ENCODE measurements at places on chromosomes 6 and 20. TPM values are rescaled to one million over a fixed set of nuclear protein-coding genes. Genes with fewer than 3 reads are reported as not detected.

The CYP21A2 gene
- not detected for total RNA-seq

The SLC24A3 gene
- not detected for total RNA-seq

The TBXT gene
- total RNA-seq, result not detected

The ADAT2 gene
- 10.6 TPM for total RNA-seq

The LY6G6D gene
- not detected for total RNA-seq

The TMEM244 gene
- total RNA-seq, result 2.7 TPM

The TMC2 gene
- not detected for total RNA-seq

The OR2B2 gene
- total RNA-seq, result not detected

The SYNE1 gene
- total RNA-seq, result 8.7 TPM

The TFAP2C gene
- total RNA-seq, result 7.7 TPM

The PDYN gene
- total RNA-seq, result not detected

The GPX5 gene
- total RNA-seq, result not detected

All from Daoy (cell line).